ENCODE measurements at places on chromosomes 5 and 9. TPM values are rescaled to one million over a fixed set of nuclear protein-coding genes. Genes with fewer than 3 reads are reported as not detected.
A peak's percentile ranks its signal among the peaks of the same experiment; 100 is the strongest.

- DNase-seq = no peak
Measured at GRCh38 chr5:141521244-141521781, 32.4 kb downstream of the PCDHGC5 start.

- no peak for DNase-seq
Measured at GRCh38 chr9:134661791-134662142, 20.2 kb downstream of the COL5A1 start.

GRCh38 chr5:72130351-72130761 lies 23.1 kb downstream of the MAP1B start:
- no peak for DNase-seq

NR5A1 gene
- total RNA-seq = not detected

GRCh38 chr5:179166886-179167841 lies 107.0 kb downstream of the ZNF354C start:
- DNase-seq = peak; percentile 80

DNA sequence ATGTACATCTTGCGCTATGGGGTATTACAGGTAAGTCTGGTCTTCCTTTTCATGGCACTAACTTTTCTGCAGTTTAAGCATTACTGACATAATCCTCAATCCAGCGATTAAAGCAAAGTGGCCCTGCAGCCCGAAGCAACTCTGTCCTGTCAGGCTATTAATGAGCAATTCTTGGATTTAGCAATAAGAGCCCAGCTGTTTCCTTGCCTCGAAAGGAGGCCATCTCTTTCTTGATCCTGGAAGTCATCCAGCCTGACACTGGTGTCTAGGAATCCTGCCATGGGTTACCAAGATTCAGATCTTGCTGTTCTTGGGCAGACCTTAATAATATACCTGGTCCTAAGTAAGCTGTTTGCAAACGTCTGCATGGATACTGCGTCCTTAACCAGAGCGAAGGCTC lies 102.0 kb downstream of the RFK start:
- DNase-seq = no peak

GRCh38 chr9:14661421-14662059 lies 31.7 kb downstream of the ZDHHC21 start:
- no peak for DNase-seq
